T-helper 17 cell (primary cell): ENCODE measurements at places on chromosomes 6 and 20. TPM values are rescaled to one million over a fixed set of nuclear protein-coding genes. Genes with fewer than 3 reads are reported as not detected.
A peak's percentile ranks its signal among the peaks of the same experiment; 100 is the strongest.

SH3BGRL2 gene
- total RNA-seq: 36.0 TPM

DNA sequence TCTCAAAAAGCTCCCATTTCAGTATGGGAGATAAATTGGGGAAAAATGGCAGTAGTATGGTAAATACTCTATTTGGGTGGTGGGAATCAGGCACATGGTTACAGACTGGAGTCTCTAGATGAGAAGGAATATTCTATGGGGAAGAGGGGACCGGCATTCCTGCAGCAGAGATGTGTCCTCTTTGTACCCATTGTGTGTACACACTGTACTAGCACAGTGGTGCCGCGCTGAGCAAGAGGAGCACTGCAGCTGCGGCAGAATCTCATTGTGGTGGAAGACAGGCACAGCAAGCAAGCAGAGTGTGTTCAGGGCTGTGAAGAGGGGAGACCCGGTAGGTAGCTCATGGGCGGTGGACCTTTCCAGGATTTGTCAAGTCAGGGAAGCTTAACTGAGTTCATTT lies 13.0 kb downstream of the AFDN start:
- H3K27ac ChIP-seq: no peak overlapping the region
- no peaks in the 10 kb centered on the region for H3K27me3 ChIP-seq
- no peaks in the 10 kb centered on the region for H3K36me3 ChIP-seq
- H3K4me3 ChIP-seq: no peak overlapping the region
- DNase-seq: no peak

GRCh38 chr6:87700397-87701343 lies 1.4 kb downstream of the AKIRIN2 start:
- H3K27ac ChIP-seq: peak overlapping the region; percentile 93
- no peaks in the 10 kb centered on the region for H3K27me3 ChIP-seq
- H3K36me3 ChIP-seq: peaks cover 6% of the 10 kb centered on the region
- peaks cover 35% of the 10 kb centered on the region for H3K4me1 ChIP-seq
- peak overlapping the region; percentile 97 for H3K4me3 ChIP-seq

TRIM40 gene
- 0.22 TPM for total RNA-seq

GRCh38 chr6:147176795-147177194 lies 27.4 kb upstream of the STXBP5 start:
- H3K36me3 ChIP-seq: peaks cover 2% of the 10 kb centered on the region
- no peak overlapping the region for H3K4me3 ChIP-seq
- DNase-seq: no peak

- no peaks in the 10 kb centered on the region for H3K27me3 ChIP-seq
- H3K4me3 ChIP-seq: no peak overlapping the region
- no peaks in the 10 kb centered on the region for H3K4me1 ChIP-seq
- DNase-seq: no peak
- no peak overlapping the region for H3K27ac ChIP-seq
Measured at GRCh38 chr6:14811775-14812428, 434.0 kb upstream of the JARID2 start.

DNA sequence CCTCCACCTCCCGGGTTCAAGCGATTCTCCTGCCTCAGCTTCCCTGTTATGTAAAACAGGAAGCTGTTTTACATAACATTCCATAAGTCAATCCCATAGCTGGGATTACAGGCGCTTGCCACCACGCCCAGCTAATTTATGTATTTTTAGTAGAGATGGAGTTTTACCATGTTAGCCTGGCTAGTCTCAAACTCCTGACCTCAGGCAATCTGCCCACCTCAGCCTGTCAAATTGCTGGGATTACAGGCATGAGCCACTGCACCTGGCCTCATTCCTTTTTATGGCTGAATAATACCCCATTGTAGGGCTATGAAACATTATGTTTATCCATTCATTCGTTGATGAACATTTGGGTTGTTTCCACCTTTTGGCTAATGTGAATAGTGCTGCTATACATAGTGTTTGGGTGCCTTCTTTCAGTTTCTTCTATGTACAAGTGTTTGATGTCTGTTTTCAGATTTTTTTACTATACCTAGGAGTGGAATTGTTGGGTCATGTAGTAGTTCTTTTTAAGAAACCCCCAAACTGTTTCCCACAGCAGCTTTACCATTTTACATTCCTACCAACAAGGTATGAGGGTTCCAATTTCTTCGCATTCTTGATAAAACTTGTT lies 138.7 kb upstream of the COL21A1 start:
- no peak overlapping the region for H3K27ac ChIP-seq
- peaks cover 5% of the 10 kb centered on the region for H3K27me3 ChIP-seq
- DNase-seq: no peak

DNA sequence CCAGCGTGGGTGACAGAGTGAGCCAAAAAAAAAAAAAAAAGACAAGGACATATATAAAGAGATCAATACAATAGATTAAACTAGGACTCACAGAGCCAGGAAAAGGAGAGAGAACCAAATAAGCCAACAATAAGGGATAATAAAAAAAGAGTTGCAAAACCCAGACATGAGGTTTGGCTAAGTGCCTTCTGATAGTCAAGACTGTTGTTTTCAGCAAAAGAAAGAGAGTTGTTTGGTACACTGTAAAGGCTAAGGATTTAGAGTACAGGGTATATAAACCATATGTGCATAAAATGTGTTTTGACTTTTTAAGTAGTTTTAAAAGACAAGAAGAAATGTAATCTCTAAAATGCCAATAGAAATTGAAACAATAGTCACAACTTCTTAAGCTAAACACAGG lies 42.8 kb downstream of the RPF2 start:
- no peak overlapping the region for H3K4me3 ChIP-seq
- H3K4me1 ChIP-seq: peaks cover 2% of the 10 kb centered on the region
- peak overlapping the region; percentile 47 for H3K27ac ChIP-seq
- no peak for DNase-seq
- H3K27me3 ChIP-seq: no peaks in the 10 kb centered on the region

- H3K4me3 ChIP-seq: no peak overlapping the region
- no peak overlapping the region for H3K27ac ChIP-seq
- no peaks in the 10 kb centered on the region for H3K27me3 ChIP-seq
- peaks cover 15% of the 10 kb centered on the region for H3K4me1 ChIP-seq
Measured at GRCh38 chr6:35580836-35581235, 68.1 kb upstream of the TULP1 start.

GRCh38 chr6:24882835-24883555 lies 52.8 kb downstream of the RIPOR2 start:
- H3K27me3 ChIP-seq: no peaks in the 10 kb centered on the region
- H3K4me1 ChIP-seq: peaks cover 57% of the 10 kb centered on the region
- H3K4me3 ChIP-seq: peak overlapping the region; percentile 75
- no peak for DNase-seq
- H3K36me3 ChIP-seq: peaks cover 10% of the 10 kb centered on the region
- peak overlapping the region; percentile 93 for H3K27ac ChIP-seq

- H3K4me3 ChIP-seq: no peak overlapping the region
- peaks cover 3% of the 10 kb centered on the region for H3K4me1 ChIP-seq
- no peaks in the 10 kb centered on the region for H3K36me3 ChIP-seq
- peaks cover 11% of the 10 kb centered on the region for H3K27me3 ChIP-seq
Measured at GRCh38 chr6:138287144-138287955, 69.1 kb upstream of the PBOV1 start.

LY6G5C gene
- total RNA-seq: 3.8 TPM

GRCh38 chr6:6826095-6826901 lies 237.8 kb downstream of the LY86 start:
- no peak overlapping the region for H3K27ac ChIP-seq
- no peak for DNase-seq
- peaks cover 48% of the 10 kb centered on the region for H3K27me3 ChIP-seq
- H3K4me3 ChIP-seq: no peak overlapping the region
- H3K4me1 ChIP-seq: peaks cover 2% of the 10 kb centered on the region
- H3K36me3 ChIP-seq: no peaks in the 10 kb centered on the region

DNA sequence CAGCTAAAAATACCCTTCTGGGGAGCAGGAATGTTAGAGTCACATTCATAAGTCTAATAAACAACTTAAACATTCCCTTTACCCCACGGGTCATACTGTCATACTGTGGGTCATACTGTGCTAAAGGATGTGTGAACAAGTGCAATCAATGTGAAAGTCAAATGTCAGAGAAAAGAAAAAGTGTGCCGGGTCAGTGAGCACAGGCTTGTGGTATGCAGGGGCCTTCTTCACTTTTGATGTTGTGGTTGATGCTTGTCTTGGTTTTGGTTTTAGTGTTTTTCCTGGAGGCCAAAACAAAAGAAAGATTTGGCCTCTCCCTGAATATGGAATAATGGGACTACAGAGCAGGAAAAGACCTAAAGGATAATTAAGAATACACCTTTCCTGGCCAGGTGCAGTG lies 267.9 kb upstream of the PLN start:
- no peak overlapping the region for H3K27ac ChIP-seq
- peaks cover 4% of the 10 kb centered on the region for H3K4me1 ChIP-seq
- H3K36me3 ChIP-seq: no peaks in the 10 kb centered on the region
- peaks cover 46% of the 10 kb centered on the region for H3K27me3 ChIP-seq

DNA sequence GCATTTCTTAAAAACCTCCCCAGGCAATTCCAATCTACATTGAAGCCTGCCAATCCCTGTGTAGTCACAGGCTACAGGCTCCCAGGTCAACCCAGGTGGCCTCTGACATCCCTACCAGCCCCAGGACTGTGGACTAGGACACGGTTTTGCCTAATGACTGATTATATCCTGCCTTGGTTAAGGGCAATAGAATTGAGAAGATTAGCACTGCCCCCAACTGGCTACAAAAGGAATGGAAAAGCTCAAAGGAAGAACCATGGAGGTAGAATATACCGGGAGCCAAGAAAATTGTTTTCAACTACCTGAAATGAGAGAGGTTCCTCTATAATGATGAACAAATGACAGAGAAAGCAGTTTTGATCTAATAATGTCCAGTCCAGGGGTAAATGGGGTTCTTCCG lies 421.1 kb upstream of the AGPAT4 start:
- no peak overlapping the region for H3K4me3 ChIP-seq
- H3K27me3 ChIP-seq: peaks cover 13% of the 10 kb centered on the region
- no peaks in the 10 kb centered on the region for H3K4me1 ChIP-seq
- H3K27ac ChIP-seq: no peak overlapping the region
- no peaks in the 10 kb centered on the region for H3K36me3 ChIP-seq

SRSF12 gene
- total RNA-seq: not detected

GMNN gene
- 11.7 TPM for total RNA-seq

DNA sequence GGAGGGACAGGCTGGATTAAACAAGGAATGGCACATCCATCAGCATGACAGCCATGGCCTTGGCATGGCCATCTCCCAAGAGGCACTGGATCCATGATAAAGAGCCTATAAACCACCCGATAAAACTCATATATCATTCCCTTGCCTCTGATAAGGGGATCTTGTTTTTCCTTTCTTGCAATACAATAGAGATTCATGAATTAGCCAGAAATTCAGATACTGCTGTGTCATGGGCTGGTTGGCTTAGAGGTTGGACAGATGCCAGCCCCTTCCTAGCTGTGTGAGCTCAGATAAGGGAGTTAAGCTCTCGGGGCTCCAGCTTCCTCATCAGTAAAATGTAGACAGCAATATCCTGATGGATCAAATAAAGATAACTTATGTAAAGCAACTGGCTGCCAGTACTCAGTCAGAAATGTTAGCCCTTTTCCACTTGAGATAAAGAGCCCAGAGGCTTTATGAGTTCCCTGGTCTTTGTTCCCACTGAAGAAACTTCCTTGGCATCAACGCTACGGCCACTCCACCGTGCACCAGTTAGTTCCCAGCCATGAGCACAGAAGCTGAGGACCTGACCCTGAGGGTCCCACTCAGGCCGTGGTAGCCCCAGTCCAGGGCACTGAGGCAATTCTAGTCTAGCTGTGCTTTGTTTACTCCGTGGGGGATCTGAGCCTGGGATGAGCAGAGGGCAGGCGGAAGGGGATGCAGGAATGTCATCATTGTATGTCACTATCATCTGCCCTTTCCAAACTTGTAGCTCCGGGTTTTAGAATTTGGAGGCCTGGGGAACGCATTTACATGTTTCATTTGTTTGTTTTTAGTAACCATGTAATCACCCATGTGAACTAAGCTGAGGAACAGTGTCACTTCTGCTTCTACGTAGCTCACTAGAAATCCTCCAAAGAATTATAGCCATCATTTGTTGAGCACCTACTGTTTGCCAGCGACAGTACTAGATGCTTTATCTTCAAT lies 67.2 kb upstream of the TBC1D7 start:
- no peak overlapping the region for H3K27ac ChIP-seq
- no peak overlapping the region for H3K4me3 ChIP-seq
- H3K36me3 ChIP-seq: no peaks in the 10 kb centered on the region
- H3K4me1 ChIP-seq: peaks cover 4% of the 10 kb centered on the region
- no peaks in the 10 kb centered on the region for H3K27me3 ChIP-seq
- no peak for DNase-seq

GRCh38 chr20:20009784-20010253 lies 7.3 kb upstream of the NAA20 start:
- no peak for DNase-seq
- peaks cover 26% of the 10 kb centered on the region for H3K27me3 ChIP-seq
- H3K27ac ChIP-seq: no peak overlapping the region
- H3K4me1 ChIP-seq: no peaks in the 10 kb centered on the region
- no peak overlapping the region for H3K4me3 ChIP-seq

GRCh38 chr20:31945785-31946184 lies 6.1 kb downstream of the PDRG1 start:
- H3K27me3 ChIP-seq: no peaks in the 10 kb centered on the region
- DNase-seq: no peak
- H3K4me3 ChIP-seq: no peak overlapping the region
- H3K36me3 ChIP-seq: peaks cover 8% of the 10 kb centered on the region
